ENCODE measurements at places on chromosomes 12 and 14.

DNA sequence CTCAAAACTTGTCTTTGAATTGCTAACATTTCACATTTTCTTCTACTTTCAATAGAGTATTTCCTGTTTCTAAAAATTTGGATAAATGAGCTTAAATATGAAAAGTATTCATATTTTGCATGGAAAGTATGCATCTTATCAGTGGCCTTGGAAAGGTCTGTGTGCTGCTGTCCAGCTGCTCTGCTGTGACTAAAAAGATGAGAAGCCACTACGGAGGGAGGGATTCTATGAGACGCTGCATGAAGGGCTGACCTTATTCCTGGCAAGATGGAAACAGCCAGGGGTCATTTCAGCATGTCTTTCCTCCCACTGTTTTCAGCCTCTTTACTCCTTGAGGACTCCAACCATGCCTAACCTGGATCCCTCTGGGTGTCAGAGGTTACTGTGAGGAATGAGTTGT, 13.0 kb downstream of the PIWIL1 start:
- DNase-seq: no peak

GRCh38 chr12:85676816-85677749, 159.1 kb downstream of the RASSF9 start:
- no peak for DNase-seq

GRCh38 chr12:94679554-94680195, 29.3 kb upstream of the TMCC3 start:
- no peak for DNase-seq

GRCh38 chr14:90665321-90666000, 150.8 kb downstream of the TTC7B start:
- no peak for DNase-seq

DNA sequence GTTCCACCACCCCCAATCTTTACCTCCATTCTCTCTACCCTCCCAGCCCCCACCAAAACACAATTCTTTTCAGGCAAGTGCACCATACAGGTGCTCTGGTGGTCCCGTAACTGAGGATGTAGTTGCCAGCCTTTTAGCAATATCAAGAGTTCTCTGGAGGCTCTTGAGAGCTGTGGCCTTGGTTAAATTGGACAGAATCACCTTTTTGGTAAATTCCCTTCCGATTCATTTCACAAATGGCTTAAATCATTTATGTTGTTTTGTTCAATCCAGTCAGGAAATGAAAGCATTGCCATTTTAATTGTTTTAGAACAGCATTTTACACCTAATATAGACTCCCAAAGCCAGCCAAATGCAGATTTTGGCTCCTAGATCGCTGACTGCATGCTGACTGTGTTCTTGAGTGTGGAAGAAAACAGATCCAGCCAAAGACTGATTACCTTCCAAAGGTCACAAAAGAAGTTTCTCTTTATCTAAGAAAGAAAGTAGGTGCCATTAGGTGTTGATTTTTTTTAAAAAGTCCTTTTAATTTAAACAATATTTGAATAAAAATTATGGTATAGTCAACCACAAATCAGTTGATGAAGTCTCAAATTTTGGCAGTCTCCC, 25.6 kb downstream of the CRADD start:
- DNase-seq: no peak

DNA sequence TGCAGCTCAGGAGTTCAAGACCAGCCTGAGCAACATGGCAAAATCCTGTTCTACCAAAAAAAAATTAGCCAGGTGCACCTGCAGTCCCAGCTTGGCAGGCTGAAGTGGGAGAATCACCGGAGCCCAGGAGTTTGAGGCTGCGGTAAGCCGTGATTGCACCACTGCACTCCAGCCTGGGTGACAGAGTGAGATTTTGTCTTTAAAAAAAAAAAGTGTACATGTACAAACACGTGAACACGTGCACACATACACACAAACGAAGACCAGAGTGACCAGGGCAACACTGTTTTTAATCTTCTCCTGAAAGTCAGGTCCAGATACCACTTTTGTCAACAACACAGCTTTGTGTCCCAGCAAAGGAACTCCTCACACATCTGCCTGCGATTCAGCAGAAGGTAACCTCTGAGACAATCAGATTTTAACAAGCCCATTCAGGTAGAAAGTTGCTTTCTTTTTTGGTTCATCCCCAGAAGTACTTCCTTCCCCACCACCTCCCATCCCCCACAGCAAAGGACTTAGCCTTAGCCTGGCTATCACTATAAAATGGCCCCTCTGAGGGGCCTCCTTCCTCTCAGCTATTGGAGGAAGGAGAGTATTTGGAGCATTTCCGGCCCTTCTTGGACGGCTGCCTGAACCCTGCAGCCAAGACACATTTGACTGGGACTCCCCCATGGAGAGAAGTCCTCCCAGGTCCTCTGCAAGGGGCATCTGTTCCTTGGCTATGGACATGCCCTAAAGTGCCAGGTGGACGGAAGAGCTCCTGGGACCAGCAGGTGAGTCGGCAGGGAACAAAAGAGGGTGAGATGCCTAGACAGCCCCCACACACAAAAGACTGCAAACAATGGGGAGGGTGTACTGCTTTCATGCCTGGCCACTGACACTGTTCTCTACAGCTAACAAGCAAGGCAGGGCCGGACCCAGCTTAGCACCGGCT, 9.8 kb downstream of the CTDSP2 start:
- DNase-seq: no peak

- no peak for DNase-seq
These were observed 143.1 kb upstream of the NUDT4 start for GRCh38 chr12:93234641-93235040.

- no peak for DNase-seq
These were observed 90.5 kb downstream of the MGST1 start for GRCh38 chr12:16437926-16438325.

- no peak for DNase-seq
These were observed 22.6 kb upstream of the SLC10A1 start for GRCh38 chr14:69819607-69820006.

- DNase-seq: no peak
These were observed 216.7 kb upstream of the TMTC1 start for GRCh38 chr12:30000401-30000800.

DNA sequence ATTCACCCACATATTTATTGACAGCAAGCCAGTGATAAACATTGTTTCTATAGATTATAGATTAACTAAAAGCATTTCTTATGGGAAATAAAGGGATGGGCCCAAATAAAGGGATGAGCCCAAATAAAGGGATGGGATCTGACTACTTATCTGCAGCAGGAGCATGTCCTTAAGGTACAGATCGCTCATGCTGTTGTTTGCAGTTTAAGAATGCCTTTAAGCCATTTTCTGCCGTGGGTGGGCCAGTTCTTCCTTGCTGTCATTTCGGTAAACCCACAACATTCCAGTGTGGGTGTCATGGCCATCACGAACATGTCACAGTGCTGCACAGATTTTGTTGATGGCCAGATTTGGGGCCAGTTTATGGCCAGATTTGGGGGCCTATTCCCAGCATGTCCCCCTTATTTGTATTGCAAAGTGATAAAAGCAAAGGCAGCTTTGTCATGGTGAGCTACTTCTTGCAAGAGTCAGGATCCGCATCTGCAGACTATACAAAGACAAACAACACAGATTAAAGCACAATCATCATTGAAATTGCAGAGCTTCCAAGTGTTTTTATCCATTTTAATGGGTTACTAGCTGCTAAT, 700.7 kb downstream of the LRFN5 start:
- no peak for DNase-seq

DNA sequence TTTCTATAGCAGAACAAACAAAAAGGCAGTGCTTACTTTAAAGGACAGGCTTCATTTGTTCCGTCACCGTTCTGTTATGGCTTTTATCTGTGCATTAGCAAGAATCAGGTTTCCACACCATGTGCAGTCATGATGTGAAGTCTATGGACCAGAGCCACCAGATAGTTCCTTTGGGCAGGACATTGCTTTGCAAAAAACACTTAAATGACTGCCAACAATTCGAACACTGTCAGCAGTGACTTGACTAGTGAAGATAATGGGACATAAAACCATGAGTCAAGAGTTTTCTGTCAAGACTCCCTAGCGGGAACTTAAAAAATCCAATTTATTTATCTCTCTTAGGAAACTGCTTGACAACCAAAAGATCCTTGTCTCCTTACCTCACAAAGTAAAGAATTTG, 80.3 kb downstream of the NKX2-1 start:
- no peak for DNase-seq

GRCh38 chr14:102711946-102712345, 65.3 kb upstream of the TRAF3 start:
- DNase-seq: no peak

DNA sequence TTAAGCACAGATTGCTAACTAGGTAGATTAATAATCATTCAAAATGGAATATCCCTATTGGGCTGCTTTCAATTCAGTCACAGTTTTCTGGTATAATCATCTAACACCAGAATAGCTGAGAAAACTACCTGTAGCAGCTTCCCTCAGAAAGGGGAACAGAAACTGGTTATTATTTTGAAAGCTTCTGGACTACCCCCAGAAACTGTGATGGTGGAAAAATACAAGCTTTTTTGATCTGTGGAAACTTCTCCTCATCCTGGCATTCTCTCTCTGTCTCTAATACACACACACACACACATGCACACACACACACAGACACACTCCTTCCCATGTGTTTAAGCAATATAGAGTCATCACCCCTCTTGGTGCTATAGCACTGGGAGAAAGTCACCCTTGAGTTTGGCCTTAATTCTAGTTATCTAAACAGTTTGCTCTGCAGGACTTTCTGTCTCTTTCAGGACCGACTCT, 251.5 kb upstream of the LMO3 start:
- no peak for DNase-seq

DNA sequence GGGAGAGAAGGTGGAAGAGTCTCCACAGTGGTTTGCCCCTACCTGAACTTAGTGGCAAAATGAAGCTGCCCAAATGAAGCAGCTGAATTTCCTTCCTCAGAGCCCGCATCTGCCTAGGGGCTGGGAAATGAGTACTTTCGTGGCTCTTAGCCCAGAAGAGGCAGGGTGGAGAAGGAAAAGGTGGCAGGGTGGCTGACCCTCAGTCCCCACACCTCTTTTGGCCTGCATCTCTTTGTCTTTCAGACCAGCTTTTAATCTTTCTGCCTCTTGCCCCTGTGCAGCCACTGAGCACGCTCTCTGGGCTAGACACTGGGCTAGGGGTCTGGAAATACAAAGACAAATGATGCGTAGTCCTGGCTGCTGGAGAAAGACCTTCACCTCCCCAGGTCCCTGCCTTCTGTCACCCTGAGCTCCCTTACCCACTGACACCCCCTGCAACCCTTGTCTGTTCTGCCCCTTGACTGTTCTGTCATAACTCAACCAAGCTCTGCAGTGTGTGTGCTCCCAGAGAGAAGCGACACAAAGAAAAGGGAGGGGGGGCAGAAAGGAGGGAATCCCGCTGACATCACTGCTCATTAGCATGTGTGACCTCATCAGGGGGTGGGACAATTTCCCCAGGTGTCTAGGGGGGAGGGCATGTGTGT, 371 bp upstream of the REM2 start:
- DNase-seq: no peak

- no peak for DNase-seq
These were observed 5.6 kb downstream of the ARF6 start for GRCh38 chr14:49898485-49898884.

DNA sequence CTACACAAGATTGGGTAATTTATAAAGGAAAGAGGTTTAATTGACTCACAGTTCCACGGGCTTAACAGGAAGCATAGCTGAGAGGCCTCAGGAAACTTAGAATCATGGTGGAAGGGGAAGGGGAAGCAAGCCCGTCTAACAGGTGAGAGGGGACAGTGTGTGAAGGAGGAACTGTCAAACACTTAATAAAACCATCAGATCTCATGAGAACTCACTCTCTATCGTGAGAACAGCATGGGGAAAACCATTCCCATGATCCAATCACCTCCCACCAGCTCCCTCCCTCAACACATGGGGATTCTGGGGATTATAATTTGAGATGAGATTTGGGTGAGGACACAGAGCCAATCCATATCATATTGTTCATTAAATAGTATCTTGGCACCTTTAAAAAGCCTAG, 56.1 kb downstream of the EPS8 start:
- DNase-seq: no peak

DNA sequence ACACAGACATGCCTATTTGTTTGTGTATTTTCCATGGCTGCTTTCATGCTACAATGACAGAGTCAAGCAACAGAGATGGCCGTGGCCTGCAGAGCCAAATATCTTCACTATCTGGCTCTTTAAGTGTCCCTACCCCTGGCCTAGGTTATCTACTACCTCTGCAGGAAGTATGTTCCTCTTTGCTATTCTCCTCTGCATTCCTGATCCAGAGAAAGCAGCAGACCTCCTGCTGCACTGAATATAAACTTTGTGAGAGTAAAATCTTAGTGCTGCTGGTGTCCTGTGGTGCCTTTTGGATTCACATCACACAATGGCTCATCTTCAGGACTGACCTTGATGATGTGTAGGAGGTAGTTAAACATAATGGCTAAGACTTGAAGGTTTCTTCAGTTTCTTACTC, 233.4 kb downstream of the IPO8 start:
- DNase-seq: no peak

DNA sequence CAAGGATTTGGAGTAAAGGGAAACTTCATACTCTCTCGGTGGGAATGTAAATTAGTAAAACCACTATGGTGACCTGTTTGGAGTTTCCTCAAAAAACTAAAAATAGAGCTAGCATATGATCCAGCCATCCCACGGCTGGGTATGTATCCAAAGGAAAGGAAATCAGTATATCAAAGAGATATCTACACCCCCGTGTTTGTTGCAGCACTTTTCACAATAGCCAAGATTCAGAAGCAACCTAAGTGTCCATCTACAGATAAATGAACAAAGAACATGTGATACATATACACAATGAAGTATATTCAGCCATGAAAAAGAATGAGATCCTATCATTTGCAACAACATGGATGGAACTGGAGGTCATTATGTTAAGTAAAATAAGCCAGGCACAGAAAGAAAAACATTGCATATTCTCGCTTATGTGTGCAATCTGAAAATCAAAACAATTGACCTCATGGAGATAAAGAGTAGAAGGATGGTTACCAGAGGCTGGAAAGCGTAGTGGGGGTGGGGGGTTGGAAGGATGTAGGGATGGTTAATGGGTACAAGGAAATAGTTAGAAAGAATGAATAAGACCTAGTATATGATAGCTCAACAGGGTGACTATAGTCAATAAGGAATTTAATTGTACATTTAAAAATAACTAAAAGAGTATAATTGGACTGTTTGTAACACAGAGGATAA, 468.0 kb downstream of the BCAT1 start:
- DNase-seq: no peak

- DNase-seq: no peak
These were observed 78.4 kb upstream of the TSPAN8 start for GRCh38 chr12:71236133-71236660.

DNA sequence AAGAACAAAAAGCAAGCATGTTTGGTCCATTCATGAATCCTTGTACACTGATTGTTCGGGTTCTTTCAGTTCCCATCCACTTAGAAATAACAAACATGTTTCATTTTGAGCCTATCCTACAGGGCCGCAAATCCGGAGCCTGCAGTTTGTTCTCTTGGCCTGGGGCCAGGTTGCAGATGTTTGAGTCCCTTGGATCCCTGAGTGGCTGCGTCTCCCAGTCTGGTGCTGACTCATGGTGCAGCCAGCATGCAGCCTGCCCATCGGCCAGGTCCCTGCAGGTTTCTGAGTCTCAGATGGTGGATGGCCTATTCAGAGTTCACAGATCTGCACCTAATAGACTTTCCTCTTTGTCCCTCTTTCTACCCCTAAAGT, 1.9 kb upstream of the DYNC1H1 start:
- no peak for DNase-seq
